IPS DF 19.7 (cell line): ENCODE measurements at places on chromosomes 7 and 10.

GRCh38 chr7:113907617-113908016, 11.2 kb downstream of the PPP1R3A start:
- DNase-seq: no peak

- no peak for DNase-seq
These were observed 32.0 kb downstream of the CFAP46 start for GRCh38 chr10:132910186-132910880.

DNA sequence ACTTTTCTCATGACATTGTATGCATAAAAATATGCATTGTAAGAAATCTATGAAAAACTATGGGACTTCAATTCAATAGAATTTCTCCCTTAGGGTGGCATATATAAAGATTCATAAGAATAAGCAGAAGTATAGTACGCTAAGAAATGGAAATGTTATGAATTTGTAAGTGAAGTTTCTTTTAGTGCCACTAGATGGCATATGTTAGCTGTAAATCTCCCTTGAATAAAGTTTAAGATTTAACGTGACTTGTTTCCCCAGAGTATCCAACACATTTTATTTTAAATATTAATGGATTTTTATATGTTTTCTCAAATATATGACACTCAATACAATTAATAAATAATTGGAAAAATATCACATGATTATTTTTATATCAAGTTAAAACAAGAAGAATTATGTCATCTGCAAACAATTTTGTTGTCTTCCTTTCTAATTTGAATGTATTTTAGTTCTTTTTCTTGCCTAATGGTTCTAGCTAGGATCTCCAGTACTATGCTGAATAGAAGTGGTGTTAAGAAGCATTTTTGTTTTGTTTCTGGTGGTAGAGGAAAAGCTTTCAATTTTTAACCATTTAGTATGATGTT, 287.2 kb downstream of the HGF start:
- no peak for DNase-seq

DNA sequence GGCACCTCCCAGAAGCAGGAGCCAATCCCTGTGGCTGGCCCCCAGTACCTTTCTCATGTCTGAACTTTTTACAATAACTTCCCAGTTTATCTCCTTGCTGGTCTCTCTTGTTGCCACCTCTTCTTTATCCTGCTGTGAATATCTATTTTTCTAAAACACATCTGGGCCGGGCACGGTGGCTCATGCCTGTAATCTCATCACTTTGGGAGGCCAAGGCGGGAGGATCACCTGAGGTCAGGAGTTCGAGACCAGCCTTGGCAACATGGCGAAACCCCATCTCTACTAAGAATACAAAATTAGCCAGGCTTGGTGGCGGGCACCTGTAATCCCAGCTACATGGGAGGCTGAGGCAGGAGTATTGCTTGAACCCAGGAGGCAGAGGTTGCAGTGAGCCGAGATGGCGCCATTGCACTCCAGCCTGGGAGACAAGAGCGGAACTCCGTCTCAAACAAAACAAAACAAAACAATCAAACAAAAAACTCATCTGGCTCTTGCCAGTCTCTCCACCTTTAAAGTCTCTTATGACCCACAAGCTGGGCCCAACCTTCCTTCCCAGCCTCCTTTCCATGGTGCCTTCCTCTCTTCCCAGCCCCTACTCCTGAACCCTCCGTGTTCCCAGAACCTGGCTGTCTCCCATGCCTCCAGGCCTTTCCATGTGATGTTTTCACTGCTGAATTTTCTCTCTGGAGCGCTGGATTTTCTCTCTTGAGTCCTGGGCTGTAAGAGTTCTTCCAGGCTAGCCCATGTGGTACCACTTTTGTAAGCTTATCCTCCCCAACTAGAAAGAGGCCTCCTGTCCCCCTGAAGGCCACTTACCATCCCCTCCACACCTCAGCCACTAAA, 51.3 kb downstream of the HIP1 start:
- no peak for DNase-seq

- no peak for DNase-seq
These were observed 576.4 kb downstream of the GRID1 start for GRCh38 chr10:85789982-85790789.

- no peak for DNase-seq
These were observed 363.8 kb downstream of the SEMA3D start for GRCh38 chr7:84822941-84823510.

- DNase-seq: no peak
These were observed 201.5 kb upstream of the GNAI1 start for GRCh38 chr7:79933144-79933543.

DNA sequence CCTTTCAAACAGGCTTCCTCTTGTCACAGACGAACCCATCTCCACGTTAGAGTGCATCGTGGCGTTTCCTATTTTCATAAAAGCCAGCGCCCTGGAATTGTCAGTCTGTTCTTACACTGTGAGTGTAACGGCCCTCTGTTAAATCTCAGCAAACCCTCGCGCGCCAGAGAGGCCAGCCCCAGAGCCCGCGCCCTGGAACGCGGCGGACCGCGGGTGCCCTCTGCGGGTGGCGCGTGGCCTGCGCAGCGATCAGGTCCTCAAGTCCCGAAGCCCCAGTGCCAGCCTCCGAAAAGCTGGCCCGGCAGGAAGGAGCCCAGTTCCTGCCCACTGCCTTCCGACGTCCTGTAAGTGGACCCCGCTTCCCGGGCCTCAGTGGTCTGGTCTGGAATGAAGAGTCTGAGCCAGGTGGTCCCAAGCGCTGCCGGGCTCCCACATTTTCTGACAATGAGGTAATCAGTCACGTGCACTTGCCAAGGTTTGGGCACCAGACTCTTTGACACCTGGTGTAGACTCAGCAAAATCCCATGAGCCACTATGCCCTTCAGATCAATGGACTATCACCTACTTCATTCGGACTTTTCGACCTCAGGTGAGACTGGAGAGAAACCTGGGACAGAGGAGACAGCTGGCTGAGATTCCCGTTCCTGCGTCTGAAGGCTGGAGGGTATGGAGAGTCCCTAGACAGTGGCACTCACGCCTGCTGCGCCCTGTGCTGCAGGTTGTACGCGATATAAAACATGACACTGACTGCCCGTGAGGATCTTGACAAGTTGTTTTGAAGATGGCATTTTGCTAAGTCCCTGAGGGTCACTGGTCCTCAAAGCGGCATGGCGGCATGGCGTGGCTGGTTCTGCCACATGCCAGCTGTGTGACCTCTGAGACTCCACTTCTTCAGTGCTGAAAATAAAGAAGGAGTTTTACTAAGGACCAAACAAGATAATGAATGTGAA, 109.4 kb upstream of the LANCL2 start:
- DNase-seq: no peak

GRCh38 chr10:12350167-12350872, 973 bp downstream of the CAMK1D start:
- peak; percentile 48 for DNase-seq

GRCh38 chr7:107505362-107505761, 35.5 kb downstream of the GPR22 start:
- DNase-seq: no peak

DNA sequence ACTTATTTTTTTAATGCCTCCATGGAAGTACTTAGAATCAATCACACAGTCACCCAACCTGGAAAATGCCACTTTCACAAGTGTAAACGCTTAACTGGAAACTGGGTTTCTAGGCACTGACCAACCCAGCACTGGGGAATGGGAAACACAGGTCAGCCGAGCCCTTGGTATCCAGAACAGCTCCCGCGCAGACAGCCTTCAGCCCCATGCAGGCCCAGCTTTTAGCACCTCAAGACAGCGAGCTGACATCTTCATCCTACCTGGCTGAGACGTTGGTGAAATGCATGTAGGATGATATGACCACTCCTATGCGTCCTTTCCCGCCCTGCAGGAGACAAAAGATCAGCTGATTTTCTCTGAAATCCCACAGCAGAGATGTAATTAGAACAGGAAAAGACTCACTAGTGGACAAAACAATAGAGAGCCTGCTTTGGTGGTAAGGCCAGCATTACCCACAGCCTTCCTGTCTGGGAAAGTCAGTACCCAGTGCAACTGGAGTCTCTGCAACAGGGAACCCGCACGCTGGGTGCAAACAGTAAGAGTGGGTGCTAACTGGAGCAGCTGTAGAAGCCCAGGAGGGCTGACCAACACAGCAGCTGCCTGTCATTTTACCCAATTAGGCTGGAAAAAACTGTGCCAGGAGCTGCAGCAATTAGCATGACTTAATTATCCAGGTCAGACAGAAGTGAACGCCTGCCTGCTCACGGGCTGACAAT, 153.7 kb downstream of the TNS3 start:
- no peak for DNase-seq

DNA sequence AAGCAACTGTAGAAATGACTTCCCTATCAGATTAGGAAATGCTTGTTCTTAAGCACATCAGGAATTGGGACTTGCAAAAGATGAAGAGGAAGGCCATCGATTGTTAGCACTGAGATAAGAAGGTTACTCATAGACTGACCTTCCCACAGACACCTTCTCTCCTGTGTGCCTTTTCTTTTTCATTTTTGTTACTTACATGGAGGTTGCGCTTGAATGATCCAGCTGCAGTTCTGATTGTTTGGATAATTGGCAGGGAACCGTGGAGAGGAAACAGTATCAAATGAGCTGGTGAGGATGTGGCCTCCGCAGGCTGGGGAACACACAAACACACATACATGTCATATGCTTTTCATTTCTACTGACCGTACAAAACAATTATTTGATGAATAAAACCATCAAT, 134.9 kb upstream of the RSU1 start:
- no peak for DNase-seq

DNA sequence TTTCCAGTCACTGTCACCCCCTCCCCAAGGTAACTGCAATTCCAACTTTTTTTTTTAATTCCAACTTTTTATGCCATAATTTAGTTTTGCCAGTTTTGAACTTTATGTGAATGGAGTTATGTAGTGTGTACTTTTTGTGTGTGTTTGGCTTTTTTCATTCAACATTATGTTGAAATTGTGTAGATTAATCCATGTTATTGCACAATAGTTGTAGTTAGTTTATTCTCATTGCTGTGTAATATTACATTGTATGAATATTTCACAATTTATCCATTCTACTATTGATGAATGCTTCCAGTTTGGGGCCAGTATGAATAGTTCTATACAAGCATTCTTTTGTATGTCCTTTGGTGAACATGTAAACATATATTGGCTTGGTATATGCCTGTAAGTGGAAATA, 32.5 kb downstream of the MXI1 start:
- DNase-seq: no peak

- DNase-seq: no peak
These were observed 403.5 kb upstream of the ANKRD30A start for GRCh38 chr10:36721871-36722270.

DNA sequence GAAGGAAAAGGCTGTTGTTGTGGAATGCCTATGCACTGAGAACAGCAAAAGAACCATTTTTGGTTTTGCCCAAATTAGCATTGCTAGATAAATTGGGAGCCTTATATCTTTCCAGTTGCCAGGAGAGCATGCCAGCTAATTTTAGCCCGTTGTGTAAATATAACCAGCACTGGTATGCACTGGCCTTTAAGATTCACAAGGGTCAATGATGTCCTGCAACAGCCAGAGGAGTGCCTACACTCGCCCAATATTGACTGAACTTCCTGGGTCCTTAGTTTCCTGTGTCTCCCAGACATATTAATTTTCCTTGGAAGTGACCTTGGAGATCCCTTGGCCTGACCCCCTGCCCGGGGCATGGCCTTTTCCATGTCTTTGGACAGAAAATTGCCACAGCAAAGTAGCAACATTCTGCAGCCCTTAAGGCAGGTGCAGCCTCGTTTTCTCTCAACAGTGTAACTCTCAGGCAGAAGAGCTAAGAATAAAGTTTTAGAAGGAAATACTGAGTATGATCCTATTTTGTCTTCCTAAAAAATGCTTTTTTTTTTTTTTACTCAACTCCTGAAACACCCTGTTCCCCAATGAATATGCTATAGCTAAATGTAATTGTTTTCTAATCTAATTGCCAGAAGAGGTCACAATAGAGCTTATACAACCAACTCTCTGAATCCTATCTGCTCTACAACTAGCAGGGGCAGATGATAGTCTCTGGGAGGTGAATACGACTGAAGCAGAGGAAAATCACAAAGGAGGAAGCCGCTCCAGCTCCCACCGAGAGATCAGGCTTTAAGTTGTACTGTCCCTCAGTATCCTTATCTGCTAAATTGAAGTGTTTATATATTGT, 131.9 kb upstream of the PCGF5 start:
- DNase-seq: no peak

DNA sequence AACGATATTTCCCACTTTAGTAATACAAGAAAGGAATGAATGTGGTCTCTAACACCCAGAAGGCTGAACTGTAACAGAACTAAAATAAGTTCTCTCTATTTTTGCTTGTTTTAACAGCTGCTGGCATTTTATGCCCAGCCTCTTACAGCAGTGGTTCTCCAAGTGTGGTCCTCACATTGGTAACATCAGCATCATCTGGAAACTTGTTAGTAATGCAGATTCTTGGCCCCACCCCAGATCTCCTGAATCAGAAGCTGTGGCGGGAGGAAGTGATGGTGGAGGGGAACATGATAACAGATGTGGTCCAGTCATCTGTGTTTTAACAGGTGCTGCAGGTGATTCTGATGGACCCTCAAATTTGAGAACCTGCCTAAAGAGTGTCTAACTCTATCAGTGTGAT, 170.1 kb downstream of the TMEM26 start:
- no peak for DNase-seq

DNA sequence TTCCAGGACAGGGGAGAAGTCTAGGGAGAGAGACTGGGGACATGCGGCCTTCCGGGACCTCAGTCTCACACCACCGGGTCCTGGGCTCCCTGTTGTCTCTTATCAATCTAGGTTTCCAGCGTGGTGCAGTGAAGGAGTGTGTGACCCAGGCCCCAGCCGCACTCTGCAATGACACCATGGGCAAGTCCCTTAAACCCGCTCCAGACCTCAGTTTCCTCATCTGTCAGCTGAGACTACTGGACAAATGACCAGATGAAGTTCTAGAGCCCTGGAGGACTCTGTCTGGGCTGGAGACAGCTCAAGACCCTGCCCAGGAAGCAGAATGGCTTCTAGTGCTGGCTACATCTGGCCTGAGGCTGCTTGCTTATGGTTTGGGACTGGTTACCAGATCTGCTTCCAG, 20.1 kb upstream of the EIF5AL1 start:
- DNase-seq: no peak

DNA sequence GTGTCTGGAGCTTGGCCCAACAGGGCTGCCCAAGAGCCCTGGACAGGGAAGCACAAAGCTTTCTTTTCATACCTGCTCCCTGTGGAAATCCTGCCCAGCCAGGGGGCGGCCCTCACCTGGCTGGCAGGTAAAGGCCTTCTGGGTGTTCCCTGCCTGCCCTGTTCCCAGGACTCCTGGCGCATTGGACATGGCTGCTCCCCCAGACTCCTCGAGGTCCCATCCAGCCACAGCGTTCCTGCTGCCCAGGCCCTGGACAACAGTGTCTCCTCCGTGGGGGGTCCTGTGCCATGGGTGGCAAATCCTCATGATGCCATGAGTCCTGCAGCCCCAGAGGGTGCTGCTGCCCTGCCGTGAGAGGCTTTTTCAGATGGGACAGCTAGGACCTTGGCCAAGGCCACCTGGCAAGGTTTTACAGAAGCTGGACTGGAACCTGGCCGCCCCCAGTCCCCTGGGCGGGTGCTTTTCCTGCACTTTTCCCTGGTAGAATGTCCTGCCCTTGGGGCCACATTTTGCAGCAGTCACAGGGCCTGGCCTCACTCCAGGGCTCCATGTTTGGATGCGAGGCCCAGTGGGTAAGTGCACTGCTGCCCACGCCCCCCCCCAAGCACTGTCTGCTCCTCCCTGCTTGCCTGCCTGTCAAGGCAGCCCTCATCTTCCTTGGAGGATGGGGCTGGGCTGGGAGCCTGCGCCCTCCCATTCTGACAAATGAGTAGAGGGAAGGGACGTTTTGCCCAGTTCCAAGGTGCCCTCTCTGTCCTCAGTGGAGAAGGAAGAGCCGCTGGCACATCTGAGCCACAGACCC, 60.7 kb downstream of the LHPP start:
- no peak for DNase-seq
